ENCODE measurements at places on chromosomes 16 and 17. TPM values are rescaled to one million over a fixed set of nuclear protein-coding genes. Genes with fewer than 3 reads are reported as not detected.

GRCh38 chr17:69367298-69367697 lies 40.4 kb upstream of the ABCA5 start:
- DNase-seq: no peak

Gene ZFP90
- 58.6 TPM for total RNA-seq

Gene GFAP
- not detected for total RNA-seq

GRCh38 chr17:57543230-57543629 lies 201.9 kb downstream of the CCDC182 start:
- DNase-seq: no peak

DNA sequence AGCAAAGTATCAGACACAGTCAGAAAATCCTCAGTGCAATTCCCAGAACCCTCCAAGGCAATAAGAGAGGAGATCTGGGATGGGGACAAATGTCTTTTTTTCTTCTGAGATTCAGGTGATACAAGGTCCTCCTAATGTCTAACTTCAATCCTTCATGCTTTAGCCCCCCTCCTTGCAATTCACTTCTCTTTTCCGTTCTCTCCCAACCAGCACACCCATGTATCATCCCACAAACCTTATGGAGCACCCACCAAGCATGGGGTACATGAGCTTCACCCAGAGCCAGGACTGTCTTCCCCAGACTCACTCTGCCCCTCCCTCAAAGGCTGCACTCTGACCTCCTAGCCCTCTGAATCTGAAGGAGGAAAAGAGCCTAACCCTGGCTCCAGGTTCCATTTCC lies 10.1 kb downstream of the HDAC5 start:
- DNase-seq: no peak

- peak; percentile 70 for DNase-seq
Measured at GRCh38 chr16:86072328-86073102, 173.6 kb downstream of the IRF8 start.

GRCh38 chr17:77242118-77242851 lies 101.5 kb downstream of the SEC14L1 start:
- no peak for DNase-seq

Gene MYL11
- total RNA-seq: 3.5 TPM

- DNase-seq: no peak
Measured at GRCh38 chr17:65290056-65290455, 152.9 kb downstream of the RGS9 start.

DNA sequence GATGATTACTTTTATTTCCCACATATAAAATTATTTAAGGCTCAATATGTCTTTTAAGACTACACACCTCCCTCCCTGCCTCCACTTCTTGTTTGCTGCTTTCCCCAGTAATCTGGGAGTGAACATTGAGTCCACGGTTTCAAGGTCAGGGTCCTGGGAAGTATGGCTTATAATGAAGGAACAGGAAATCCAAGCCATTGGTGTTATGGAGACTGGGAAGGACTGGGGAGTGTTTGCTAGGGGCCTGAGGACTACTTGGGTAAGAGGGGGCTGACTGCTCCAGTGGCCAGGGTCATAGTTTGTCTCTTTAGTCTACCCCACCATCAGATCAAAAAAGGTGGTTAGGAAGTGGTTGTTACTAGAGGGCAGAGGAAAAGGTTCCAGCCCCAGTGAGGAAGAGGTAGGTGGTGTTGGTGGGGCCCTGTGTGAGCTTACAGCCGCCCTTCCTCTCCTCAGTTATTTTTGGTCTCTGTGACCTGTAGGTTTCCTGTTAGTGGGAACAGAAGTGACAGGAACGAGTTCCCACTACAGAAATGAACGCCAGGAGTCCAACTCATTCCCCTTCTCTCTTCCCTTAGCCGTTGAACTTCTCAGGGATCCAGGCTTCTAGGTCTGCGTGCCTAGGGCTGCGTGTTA lies 742 bp upstream of the SLC16A13 start:
- DNase-seq: no peak

Gene FMNL1
- 3.2 TPM for total RNA-seq

- peak; percentile 69 for DNase-seq
Measured at GRCh38 chr16:30953511-30954124, 3.9 kb upstream of the SETD1A start.

DNA sequence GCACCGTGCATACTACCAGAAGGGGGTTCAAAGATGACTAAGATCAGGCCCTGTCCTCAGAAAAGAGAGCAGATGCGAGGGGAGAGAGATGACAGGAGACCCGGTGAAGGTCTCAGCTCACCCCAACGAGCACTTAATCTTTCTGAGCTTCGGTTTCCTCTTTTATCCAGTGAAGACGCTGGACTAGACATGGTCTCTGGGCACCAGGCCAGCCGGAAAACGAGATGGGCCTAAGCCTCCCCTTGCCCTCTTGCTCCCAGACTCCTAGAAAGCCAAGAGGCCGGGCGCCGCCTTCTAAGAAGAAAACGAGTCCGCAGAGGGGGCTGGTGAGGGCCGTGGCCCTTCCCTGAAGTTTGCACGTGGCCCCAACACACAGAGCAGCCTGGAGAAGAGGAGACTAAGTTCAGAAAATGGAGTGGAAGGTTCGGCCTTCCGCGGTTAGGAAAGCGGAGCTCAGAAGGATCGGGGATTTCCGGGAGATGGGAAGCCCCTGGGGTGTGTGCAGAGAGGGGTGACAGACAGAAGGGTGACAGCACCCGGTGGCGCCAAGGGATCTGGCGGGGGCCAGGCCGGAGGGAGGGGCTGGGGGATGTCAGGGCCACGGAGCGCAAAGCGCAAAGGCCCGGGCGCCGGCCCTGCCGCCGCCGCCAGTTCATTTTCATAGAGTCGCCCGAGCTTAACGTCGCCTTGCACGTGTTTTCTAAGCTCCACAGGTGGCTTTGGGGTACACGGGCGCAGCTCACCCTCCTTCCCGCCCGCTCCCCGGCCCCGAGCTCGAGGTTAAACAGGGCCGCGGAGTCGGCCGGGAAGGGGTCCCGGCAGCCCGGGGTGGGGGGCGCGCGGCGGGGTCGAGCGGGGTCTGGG lies 42.1 kb upstream of the BHLHA9 start:
- DNase-seq: peak; percentile 11

Gene SPOP
- total RNA-seq: 53.7 TPM

GRCh38 chr17:1931844-1932579 lies 93.1 kb downstream of the RTN4RL1 start:
- DNase-seq: peak; percentile 61

Gene KRT28
- total RNA-seq: not detected

DNA sequence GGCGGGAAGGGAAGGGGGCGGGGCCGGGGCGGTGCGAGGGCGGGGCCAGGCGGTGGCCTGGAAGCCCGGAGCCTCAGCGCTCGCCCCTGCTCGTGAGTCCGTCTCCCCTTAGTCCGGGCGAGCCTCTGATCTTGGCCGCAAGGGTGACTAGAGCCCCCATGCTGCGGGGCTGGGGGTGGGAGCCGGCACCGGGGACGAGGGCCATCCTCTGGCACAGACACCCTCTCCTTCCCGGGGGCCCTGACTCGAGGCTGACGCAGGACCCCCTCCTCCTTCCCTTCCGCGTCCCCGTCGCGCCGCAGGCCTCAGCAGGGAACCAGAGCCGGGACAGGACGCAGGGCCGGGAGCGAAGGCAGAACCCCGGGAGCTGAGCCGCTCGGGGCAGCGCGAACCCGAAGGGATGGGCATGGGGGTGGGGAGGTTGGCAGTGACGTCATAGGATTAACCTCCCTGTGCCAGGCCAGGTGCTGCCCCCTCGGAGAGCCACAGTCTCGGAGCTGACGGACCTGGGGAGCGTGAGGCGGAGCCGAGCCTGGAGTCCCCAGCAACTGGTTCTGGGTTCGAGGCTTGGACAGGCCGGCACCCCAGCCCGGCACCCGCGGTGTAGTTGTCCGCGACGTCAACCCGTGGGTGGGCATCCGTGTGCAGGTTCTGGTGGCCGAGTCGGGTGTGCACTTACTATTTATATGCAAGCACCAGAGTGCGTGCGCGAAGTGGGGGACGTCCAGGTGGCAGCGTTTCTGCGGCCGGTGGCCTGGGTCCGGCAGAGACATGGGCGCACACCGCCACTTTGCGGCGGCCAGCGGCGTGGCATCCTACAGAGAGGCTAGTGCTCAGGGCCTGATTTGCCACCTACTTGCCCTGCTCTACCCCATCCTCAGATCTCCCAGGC lies 503 bp upstream of the PLCD3 start:
- DNase-seq: peak; percentile 67

Gene SLC13A5
- 1.1 TPM for total RNA-seq

GRCh38 chr17:46877466-46877865 lies 26.1 kb downstream of the WNT9B start:
- DNase-seq: no peak

- DNase-seq: no peak
Measured at GRCh38 chr17:71519285-71519684, 601.5 kb upstream of the SOX9 start.

- DNase-seq: no peak
Measured at GRCh38 chr17:78527345-78527744, 49.9 kb downstream of the DNAH17 start.

DNA sequence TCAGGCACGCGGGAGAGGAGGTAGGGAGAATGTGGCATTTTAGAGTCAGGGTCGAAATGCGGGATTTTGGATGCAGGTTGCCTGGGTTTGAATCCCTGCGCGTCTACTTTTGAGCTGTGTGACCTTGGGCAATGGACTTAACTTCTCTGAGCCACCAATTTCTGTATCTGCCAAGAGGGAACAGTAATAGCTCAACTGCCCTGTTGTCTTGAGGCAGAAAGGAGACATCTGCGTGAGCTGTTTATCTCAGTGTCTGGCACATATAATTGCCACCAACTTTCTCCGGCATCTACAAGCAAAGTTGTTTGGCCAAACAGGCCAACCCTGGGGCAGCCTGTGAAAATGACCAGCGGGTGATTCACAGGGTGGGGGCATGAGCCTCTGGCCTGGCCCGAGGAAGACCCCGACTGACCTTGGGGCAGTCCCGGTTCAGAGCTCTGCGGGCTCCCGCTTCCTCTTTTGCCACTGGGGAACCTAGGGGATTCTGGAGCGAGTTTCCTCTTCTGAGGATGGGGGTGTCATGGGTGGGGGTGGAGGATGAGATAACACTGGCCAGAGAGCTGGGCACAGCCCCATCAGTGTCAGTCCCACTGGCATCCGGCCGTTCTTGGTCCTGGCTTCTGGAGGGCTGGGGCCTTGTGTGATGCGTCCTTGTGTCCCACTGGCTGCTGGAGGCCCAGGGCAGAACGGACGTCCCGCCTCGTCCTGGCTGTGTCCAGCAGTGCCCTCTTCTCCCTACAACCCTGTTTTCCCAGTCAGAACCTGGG lies 1.3 kb downstream of the SNN start:
- DNase-seq: no peak

DNA sequence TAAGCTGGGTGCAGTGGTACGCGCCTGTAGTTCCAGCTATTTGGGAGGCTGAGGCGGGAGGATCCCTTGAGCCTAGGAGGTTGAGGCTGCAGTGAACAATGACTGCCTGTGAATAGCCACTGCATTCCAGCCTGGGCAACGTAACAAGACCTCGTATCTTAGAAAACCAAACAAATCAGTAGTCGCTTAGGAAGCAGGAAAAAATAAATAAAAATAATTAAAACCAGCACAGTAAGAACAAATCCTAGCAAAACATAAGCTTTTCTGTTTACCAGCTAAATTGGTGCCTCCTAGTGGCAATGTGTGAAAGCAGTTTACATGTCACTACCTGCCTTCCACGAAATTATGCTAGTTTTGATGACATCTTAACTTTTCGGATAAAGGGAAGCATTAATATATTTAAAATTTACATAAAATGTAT lies 1.3 kb downstream of the ARMC5 start:
- DNase-seq: no peak

GRCh38 chr16:29915590-29916247 lies 10.3 kb downstream of the KCTD13 start:
- DNase-seq: no peak

DNA sequence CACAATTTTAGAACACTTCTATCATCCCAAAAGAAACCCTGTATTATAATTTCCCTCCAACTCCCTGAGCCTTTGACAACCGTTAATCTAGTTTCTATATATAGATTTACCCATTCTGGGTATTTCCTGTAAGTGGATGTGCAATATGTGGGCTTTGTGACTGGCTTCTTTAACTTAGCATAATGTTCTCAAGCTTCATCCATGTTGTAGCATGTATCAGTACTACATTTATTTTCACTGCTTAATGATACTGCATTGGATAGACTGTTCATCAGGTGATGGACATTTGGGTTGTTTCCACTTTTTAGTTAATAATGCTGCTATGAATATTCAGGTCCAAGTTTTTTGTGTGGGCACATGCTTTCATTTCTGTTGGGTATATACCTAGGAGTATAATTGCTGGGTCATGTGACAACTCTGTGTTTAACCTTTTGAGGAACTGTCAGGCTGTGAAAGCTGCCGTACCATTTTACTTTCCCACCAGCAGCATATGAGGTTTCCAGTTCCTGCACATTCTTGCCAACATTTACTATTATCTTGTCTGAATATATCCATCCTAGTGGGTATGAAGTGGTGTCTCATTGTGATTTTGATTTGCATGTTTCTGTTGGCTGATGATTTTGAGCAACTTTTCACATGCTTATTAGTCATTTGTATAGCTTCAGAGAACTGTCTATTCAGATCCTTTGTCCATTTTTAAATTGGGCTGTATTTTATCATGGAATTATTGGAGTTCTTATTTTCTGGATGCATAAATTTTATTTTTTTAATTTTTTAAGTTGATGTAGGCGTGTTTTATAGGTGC lies 16.4 kb downstream of the REXO5 start:
- DNase-seq: no peak

DNA sequence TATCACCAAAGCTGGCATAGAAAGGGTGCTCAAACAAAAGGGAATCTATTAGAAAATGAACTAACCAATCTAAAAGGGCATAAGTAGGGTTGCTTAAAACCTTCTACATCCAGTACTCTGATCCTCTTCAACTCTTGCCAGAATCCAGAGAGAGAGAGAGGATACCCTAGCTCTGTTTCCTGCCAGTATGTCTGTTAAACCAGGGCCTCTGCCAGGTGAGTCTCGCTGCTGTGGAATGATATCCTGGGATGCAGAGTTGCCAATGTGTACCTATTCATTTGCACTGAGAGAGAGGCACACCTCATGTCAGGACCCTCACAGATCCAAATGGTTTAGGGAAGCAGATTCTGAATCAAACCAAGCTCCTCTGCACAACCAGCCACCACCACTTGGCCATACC lies 79.8 kb upstream of the DYNLRB2 start:
- no peak for DNase-seq

Data from progenitor cell of endocrine pancreas (in vitro differentiated cells).